Activated CD4-positive, alpha-beta T cell treated with anti-CD3 and anti-CD28 coated beads, Interleukin-2, amount 10 ng/mL, durations not matched to agents 7 days and 5 days (primary cell): ENCODE measurements at places on chromosomes 13 and 19.

DNA sequence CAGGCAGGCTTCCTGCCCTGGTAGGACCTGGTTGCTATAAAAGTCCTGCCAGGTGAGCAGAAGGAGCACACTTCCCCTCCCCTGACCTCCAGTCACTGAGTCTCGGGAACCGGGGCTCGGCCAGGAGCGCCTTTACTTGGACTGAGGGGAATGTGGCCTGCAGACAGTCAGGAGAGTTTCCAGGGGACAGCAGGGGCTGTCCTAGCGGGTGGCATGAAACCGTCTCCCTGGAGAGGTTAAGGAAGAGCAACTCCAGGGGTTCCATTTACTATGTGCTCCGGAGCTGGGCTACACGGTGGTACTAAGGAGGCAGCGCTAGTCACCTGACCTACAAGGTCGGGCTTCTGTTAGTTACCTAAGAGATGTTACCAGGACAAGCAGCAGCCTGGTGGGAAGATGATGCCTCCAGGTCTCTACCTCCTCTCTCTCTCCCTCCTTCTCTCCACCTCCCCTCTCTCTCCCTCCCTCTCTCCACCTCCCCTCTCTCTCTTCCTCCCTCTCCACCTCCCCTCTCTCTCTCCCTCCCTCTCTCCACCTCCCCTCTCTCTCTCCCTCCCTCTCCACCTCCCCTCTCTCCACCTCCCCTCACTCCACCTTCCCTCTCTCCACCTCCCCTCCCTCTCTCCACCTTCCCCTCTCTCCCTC, 4.1 kb upstream of the CNOT3 start:
- no peak for DNase-seq

DNA sequence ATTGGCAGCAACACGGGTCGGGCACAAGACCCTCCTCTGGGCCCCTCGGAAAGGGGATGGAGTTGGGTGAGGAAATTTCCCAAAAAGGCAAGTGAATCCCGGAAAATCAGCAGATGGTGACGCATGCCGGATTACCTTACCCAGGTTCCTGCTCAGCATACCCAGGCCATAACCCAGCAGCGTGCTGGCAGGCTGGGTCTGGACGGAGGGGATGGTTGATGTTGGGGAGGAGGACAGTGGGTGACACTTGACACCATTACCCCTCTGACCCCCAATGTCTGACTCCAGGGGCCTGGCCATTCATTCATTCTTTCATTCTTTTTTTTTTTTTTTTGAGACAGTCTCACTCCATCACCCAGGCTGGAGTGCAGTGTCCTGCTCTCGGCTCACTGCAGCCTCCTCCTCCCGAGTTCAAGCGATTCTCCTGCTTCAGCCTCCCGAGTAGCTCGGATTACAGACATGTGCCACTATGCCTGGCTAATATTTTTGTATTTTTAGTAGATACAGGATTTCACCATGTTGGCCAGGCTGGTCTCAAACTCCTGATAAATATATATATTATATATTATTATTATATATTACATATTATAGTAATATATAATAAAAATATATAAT, 799 bp downstream of the PVR start:
- peak; percentile 14 for DNase-seq

DNA sequence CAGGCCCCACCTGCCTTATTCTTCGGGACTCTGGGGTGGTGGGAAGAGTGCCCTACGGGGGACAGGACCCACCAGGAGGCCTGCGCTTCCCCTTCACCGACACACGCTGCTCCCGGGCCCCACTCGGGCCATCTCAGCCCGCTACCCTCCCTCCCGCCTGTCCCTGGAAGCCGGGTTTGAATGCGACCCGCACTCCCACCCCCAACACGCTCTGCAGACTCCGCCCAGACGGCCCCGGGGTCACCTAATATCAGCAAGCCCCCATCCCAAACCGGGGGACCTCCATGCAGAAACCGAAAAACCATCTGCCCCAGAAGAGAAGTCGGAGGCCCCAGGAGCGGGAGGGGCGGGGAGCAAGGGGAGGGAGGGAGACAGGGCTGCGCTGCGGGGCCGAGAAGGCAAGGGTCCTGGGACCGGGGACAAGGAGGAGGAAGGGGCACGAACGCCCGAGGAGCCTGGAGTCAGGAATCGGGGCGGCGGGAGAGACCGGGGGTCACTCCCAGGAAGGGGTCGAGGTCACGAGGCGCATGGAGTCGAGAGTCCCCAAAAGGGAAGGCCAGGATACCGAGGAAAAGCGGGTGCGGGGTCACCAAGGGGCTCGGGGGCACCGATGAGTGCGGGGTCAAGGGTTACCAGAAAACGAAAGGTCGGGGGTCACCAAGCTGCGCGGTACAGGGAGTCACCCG, 766 bp downstream of the SBNO2 start:
- peak; percentile 40 for DNase-seq

- no peak for DNase-seq
Measured at GRCh38 chr13:28557725-28558520, 63.0 kb upstream of the FLT1 start.

- DNase-seq, result no peak
Measured at GRCh38 chr13:43981091-43981490, 101.4 kb downstream of the LACC1 start.

GRCh38 chr19:43644181-43644580, 4.5 kb upstream of the CADM4 start:
- DNase-seq, result no peak

DNA sequence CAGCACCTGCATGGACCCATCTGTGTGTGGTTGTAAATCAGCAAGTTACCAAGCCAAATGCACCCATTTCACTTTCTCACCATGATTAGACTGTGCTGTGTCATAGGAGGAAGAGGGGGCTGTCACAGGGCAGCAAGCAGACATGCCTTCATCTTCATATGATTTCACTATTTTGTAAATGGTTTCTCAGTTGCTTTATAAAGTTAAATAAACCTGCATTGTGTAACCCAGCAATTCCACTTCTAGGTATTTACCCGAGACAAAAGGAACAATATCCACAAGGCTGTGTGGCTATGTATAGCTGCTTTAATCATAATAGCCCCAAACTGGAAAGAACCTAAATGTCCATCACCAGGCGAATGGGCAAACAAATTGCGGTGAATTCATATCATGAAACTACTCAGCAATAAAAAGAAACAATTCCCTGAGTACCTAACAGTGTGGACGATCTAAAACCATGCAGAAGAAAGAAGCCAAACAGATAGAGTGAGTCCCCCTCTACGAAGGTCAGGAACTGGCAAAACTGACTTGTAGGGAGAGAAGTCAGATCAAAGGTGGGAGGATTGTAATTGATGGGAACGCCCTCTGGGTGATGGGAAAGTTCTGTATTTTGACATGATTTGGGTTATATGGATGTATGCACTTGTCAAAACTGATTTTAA, 185.4 kb downstream of the COL4A1 start:
- DNase-seq, result no peak

DNA sequence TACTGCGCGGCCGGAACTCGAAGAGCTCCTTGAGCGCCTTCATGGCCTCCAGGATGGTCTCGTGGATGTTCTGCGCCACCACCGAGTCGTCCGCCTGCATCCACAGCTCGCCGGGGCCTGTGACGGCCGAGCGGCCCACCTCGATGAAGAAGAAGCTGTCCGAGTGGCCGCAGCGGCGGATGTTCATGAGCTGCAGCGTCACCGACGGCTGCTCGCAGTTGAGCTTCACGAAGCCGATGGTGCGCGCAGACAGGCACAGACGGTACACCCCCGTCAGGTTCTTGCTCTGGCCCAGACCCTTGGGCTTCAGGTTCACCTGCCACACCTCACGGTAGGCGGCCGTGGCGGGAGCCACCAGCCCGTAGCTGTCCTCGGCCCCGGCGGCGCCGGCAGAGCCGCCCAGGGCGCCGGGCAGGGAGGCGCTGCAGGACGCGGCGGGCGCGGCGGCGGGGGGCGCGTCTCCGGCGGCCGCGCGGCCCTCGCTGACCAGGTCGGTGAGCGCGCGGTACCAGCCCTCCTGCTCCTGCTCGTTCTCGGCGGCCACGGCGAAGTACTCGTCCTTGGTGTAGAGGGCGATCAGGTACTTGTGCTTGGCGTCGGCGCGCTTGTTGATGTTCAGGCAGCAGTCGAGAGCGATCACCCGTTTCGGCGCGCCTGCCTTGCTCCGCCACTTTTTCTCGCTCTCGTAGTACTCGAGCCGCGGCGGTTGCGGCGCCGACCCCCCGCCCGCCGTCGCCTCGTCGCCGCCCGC, 1.1 kb downstream of the IRS2 start:
- peak; percentile 40 for DNase-seq

GRCh38 chr13:49071341-49071937, 95.7 kb downstream of the FNDC3A start:
- no peak for DNase-seq

GRCh38 chr19:49362929-49363267, 682 bp upstream of the TEAD2 start:
- no peak for DNase-seq

GRCh38 chr13:33072282-33072681, 56.1 kb downstream of the KL start:
- DNase-seq, result no peak

DNA sequence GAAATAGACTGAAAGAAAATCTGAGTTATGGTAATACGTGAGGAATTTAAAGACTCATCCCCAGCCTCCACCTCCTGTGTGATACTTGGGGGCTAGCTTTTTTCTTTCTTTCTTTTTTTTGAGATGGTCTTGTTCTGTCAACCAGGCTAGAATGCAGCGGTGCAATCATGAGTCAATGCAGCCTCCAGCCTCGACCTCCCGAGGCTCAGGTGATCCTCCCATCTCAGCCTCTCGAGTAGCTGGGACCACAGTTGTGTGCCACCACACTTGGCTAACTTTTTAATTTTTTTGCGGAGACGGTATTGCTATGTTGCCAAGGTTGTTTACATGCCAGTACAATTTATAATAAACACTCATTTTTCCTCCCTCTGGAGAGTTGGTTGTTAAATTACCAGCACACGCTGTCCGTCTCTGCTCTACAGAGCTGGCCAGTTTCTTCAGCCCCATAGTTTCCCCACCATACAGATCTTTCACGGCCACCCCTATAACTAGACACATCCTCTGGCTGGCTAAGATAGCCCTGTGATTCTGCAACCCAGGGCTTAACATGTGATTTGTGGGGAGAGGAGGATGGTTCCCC, 4.8 kb downstream of the TNFSF9 start:
- DNase-seq, result no peak

- no peak for DNase-seq
Measured at GRCh38 chr13:51605698-51606097, 21.4 kb downstream of the WDFY2 start.

DNA sequence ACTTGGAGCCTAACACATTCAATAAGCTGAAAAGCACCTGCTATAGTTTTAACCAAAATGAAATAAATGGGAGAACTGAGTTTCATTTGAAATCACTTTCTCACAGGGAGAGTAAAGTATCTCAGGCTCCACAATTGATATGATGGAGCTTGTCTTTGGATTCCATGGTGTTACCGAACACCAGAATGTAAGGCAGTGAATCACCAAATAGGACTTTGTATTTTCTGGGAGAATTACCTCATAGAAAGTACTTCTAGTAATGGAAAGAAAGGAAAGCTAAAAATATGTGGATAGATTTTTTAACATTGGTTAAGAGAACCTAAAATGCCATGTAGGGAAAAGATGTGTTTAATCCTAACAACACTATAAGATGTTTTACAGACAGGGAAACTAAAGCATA, 123.6 kb downstream of the NALCN start:
- DNase-seq, result no peak

DNA sequence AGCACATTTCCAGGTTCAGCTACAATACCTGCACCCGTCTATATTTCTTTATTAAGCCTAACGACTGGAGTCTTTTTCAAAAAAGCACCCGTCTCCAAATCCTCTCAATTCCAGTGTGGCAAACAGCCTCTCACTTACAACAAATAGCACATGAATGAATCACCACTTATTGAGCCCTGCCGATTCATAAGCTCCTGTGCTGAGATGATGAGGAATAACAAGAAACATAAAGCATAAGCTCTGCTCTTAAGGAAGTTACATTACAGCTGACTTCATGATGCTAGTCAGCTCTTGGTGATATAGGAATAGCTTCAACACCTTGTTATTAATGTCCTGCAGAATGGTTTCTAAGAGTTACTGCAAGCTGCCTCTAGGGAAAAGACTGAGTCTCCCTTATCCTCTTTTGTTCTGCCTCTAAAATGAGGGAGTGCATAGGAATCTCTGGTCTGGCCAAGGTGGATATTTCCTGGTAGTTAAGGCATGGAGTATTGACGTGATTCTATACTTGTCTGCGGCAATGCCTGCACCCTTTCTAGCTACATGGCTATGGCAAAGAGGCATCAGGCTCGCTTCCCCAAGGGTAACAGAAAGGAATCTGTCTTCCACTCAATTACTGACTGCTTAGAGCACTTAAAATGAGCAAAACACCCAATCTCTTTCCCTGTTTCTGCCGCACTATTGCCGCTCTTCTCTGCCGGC, 195.7 kb downstream of the KLF12 start:
- DNase-seq, result no peak

- no peak for DNase-seq
Measured at GRCh38 chr19:50268041-50268440, 61.1 kb downstream of the KCNC3 start.

- DNase-seq, result peak; percentile 32
Measured at GRCh38 chr19:29724102-29724641, 9.1 kb upstream of the C19orf12 start.

- no peak for DNase-seq
Measured at GRCh38 chr19:15426485-15427349, 7.9 kb upstream of the AKAP8L start.

DNA sequence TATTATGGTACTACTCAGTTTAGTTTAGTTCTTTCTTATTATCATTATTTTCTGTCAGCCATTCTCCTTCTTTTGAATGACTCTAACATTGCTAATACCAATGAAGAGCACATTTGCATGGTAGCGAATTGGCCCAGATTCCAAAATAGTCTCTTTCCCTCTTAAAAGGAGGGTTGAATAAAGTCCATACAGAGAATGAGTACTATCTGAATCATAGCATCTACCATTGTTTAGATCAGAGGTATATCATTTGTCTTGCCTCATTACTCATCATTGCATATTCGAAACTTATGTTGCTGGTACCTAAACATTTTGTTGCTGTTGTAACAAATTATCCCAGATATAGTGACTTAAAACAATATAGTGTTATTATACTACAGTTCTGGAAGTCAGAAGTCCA, 1235.3 kb upstream of the ATXN8OS start:
- no peak for DNase-seq

DNA sequence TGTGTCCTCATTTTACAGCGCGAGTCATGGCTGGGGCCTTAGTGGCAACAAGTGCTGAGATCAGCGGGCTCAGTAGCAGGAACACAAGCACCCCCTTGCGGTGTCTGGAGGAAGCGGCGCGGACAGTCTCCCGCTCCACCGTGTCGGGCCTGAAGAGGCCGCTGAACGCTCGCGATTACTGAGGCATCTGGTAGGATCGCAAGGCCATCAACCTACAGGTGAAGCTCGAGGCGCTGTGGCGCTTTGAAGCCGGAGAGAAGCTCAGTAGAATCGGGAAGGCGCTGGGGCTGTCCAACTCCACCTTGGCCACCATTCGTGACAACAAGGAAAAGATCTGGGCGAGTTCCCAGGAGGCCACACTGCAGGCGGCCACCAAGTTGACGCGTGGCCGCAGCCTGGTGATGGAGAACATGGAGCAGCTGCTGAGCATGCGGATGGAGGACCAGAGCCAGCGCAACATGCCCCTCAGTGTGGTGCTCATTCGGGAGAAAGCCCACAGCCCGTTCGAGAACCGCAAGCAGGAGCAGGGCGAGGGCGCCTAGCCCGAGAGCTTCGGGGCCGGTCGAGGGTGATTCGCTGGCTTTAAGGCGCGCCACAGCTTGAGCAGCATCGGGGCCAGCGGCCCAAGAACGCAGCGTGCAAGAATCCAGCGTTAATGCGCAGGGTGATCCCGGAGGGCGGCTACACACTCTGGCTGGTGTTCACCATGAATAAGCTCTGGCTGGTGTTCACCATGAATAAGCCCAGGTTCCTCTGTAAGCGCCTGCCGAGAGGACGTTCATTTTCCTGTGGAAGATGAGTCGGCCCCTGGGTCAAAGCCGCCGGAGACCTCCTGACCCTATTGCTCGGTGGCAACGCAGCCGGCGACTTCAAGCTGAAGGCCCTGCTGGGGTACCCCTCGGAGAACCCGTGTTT, 8.3 kb upstream of the MZF1 start:
- peak; percentile 94 for DNase-seq
